ENCODE measurements at places on chromosomes 6 and 20.

DNA sequence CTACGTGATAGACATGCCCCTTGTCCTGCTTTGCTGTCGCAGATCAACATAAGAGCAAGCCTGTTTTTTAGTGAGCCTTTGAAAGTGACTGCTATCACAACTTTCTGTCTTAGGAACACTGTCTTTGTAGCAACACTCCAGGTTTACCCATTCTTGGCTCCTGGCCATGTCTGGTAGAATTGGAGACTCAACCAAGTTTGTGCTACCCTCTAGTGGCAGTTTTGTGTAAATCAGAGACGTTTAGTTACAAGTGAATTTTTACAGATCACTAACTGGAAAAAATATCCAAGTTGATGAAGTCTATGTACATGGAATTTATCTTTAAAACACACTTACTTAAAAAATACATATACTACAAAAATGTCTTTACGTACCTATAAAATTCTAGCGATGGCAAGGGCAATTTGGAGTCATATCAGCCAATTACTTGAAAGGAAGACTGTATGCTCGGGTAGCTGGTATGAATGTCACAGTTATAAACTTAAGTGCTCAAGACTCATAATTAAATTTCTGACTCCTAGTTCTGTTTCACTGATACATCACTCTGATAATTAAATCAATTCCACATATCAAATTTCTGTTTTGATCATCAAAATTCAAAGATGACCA lies 101.4 kb downstream of the ADGB start:
- DNase-seq, result peak; percentile 63

- no peak for DNase-seq
Measured at GRCh38 chr6:137661601-137662000, 167.4 kb upstream of the OLIG3 start.

DNA sequence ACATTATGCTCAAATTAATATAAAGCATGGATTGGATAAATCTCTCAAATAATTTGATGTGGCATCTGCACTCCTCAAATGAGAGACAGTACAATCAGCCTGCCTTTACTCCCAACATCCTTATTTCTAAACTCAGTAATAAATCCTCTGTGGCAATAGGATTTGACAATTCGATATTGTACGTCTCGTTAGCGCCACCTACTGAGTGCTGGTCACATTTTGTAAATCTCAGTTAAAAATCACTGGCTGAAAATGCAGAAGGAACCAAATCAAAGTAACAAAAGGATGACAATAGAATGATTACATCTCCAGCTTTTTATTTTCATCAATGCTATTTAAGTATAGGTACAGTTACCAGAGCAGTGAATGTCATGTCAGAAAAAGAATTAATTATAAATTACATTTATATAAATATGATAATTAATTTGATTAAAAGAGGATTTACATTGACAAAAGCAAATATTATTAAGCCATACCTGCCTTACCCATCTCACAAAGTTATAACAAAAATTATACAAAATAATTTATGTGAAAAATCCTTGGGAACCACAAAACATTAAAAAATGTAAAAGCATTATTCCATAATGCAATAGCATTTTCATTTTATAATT lies 20.2 kb upstream of the GJE1 start:
- DNase-seq, result peak; percentile 18

GRCh38 chr6:35219683-35220326 lies 6.0 kb downstream of the SCUBE3 start:
- DNase-seq, result no peak

GRCh38 chr6:4907602-4908001 lies 96.2 kb downstream of the RPP40 start:
- DNase-seq, result no peak

GRCh38 chr20:19314621-19315020 lies 102.2 kb downstream of the SLC24A3 start:
- DNase-seq, result no peak

- DNase-seq, result no peak
Measured at GRCh38 chr20:3532089-3532615, 61.3 kb downstream of the ATRN start.

DNA sequence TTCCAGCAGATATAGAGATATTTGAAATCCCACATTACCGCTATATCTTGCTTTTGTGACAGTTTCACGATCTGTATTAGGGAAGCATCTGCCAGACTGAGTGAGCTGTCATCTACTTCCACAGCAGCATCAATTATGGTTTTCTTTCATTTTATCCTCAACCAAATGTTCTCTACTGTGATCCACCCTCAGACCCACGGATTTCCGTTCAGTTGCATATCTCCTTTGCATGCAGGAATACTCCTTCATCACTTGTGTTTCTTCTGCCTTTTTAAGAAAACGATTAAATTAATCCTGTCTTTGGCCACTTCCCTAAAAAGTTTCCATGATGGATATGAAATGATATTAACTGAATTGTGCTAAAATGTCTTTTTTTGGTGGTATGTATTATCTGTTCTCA lies 262.1 kb upstream of the ADGRB3 start:
- no peak for DNase-seq

DNA sequence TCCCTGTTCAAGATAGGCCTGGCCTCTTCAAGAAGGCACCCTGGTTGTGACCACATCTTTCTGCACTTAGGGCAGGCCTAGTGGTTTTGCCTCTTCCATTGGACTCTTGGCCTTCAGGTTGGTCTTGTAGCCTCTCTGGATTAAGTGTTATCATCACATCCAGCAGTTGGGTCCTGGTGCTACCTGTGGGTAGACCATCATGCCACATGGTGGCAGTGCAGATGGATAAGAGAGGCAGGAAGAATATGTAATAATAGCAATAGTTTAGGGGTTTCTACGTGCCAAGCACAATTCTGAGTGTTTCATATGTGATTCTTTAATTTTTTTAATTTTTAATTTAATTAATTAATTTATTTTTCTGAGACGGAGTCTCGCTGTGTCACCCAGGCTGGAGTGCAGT lies 28.5 kb upstream of the SNRPB2 start:
- no peak for DNase-seq

DNA sequence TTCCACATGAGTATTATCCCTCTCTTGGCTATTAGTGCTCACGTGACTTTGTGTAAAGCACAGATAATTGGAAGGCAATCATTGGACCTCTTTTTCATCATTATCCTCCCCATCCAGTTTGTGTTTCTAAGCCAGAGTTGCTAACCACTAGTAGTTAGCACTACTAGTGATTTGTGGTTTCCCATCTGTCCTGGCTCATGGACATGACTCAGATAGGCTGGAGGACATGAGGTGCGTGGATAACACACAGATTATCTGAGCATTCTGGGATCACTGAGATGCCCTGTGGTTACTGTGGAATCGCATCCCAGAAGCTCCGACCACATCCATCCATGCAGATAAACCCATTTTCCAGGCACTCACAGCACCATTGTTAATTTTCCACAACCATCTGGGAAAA lies 123.8 kb upstream of the NAA20 start:
- DNase-seq, result no peak

- DNase-seq, result no peak
Measured at GRCh38 chr20:51318058-51318949, 224.2 kb downstream of the NFATC2 start.

DNA sequence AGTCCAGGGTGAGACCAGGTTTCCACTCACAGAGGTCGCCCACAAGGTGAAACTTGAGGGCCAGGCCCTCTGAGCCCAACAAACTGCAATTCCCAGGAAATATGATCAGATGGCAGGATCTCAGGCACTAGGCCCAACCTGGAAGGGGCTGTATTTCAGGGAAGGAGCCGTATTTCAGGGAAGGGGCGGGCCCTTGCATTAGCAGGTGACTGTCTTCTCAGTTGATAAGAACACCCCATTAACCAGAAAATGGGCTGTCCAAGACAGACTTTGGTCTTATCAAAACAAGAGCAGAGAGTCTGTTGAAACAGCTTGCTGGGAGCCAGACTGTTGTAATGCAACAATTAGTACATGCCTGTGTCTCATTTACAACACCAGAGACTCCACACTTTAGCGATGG lies 10.9 kb upstream of the BNIP5 start:
- no peak for DNase-seq

- no peak for DNase-seq
Measured at GRCh38 chr20:60052322-60052721, 94.1 kb downstream of the CDH26 start.

DNA sequence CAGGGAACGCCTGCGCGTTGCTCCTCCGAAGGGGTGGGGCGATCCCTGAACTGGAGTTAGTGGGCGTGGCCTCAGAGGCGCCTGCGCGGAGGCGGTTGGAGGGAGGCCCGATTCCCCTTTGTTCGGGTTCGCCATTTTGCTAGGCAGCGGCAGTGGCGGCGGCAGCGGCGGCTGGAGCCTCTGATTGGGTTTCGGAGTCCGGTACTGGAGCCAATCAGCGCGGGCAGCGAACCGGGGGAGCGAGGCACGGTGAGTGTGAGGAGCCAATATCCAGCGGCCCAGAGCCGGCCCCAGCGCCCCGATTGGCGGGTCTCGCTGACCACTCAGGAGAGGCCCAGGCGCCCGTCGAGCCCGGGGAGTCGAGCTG lies at the start of gene NFYA:
Gene NFYA, plus strand, starts transcription at position 139 of the 367 bp plus-strand sequence. CDS start 6,116 bp downstream, outside the sequence.
- DNase-seq, result peak; percentile 100

- no peak for DNase-seq
Measured at GRCh38 chr6:165817148-165817547, 154.1 kb upstream of the PDE10A start.

DNA sequence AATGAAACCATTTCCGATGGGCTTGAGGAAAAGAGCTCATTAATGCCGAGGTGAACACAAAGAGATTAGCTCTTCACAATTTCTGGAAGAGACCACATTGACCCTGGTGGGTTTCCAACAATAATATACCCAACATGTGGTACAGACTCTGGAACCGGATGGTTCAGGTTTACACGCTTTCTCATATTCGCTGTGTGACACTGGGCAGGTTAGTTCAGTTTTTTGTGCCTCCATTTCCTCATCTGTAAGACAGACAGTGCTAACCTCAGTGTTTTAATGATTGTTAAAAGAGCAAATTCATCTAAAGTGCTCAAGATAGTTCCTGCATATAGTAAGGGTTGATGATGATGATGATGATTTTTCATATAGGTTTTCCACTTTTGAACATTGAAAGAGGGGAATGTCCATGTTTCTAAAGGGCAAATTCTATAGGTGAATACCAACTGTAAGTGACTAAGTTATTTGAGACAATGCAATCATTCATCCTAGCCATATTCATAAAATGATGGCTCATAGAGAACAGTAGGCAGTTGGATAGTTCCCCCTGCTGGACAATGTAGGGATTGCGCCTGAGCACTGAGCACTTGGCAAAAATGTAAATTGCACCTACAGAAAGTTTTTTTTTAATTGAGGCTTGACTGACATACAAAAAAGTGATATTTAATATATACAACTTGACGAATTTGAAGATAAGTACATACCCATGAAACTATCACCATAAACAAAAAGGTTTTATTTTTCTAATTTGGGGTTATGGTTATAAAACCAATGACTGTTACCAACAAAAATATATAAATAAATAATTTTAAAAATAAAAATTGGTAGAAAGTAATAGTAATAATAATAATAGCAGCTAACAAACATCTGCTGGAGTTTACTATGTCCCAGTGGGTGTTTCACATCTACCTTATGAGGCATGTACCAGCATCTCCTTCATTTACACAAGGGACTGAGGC lies 2.1 kb upstream of the PERP start:
- peak; percentile 75 for DNase-seq

DNA sequence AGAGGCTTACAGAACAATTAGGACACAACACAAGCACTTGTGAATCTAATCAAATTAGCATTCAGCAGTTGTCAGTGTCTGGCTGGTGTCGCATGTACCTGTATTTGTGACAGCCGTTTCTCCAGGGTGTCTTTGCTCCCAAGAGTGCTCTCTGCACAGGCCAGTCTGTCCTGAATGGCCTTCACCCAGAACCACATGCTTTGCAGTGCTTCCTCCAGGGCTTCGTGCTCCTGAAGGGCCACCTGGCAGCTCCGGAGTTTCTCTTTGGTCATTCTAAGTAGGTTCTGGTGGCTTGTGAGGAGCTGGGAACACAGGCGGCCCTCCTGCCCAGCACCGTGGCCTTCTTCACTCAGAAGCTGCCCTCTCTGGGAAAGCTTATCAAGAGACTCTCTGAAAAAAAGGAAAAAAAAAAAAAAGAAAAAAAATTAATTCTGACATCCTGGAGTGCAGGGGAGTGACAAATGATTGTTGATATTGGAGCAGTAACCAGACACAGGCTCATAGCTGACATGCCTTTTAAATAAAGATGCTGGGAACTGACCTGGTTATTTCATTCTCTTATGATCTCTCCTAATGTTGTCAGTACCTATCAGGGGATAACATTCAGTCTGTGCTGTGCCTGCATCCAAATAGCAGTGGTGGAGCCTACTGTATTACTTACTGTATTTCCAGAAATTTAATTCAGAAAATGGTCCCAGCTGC lies 245.8 kb downstream of the SYNE1 start:
- DNase-seq, result no peak
